Stimulated activated CD4-positive, alpha-beta T cell treated with anti-CD3 and anti-CD28 coated beads, Interleukin-1b, Interleukin-23, amount 100 ng/mL, for 1 hour (primary cell): ENCODE measurements at places on chromosomes 1 and 21.
A peak's percentile ranks its signal among the peaks of the same experiment; 100 is the strongest.

GRCh38 chr1:163983097-163983496 is 575.9 kb upstream of the PBX1 start:
- DNase-seq, result no peak

GRCh38 chr21:38954588-38955004 is 148.9 kb downstream of the ETS2 start:
- no peak for DNase-seq

- DNase-seq, result no peak
These were observed 56.1 kb downstream of the ALPL start for GRCh38 chr1:21565285-21565684.

GRCh38 chr1:165014753-165015152 is 341.8 kb downstream of the LMX1A start:
- DNase-seq, result no peak

- DNase-seq, result no peak
These were observed 30.6 kb downstream of the PKNOX1 start for GRCh38 chr21:43004926-43005325.

DNA sequence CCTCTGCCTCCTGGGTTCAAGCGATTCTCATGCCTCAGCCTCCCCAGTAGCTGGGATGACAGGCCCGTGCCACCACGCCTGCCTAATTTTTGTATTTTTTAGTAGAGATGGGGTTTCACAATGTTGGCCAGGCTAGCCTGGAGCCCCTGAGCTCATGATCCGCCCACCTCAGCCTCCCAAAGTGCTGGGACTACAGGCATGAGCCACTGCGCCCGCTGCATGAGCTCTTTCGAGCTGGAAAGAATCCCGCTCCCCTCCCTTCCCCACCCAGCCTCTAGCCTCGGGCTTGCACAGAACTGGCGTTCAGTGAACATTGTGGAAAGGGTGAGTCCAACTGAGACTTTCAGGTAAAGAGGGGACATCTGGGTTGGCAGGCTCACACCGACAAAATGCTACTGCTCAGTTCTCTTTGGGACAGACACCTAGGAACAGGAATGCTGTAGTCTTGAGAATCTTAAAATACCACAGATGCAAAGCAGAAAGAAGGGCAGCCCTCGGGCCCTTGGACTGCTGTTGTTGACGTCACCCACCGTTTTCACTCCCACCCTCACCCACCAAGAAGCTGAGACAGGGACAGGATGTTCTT is 9.7 kb upstream of the GNG4 start:
- no peak for DNase-seq

GRCh38 chr1:40381268-40382107 is 8.0 kb downstream of the SMAP2 start:
- no peak for DNase-seq

DNA sequence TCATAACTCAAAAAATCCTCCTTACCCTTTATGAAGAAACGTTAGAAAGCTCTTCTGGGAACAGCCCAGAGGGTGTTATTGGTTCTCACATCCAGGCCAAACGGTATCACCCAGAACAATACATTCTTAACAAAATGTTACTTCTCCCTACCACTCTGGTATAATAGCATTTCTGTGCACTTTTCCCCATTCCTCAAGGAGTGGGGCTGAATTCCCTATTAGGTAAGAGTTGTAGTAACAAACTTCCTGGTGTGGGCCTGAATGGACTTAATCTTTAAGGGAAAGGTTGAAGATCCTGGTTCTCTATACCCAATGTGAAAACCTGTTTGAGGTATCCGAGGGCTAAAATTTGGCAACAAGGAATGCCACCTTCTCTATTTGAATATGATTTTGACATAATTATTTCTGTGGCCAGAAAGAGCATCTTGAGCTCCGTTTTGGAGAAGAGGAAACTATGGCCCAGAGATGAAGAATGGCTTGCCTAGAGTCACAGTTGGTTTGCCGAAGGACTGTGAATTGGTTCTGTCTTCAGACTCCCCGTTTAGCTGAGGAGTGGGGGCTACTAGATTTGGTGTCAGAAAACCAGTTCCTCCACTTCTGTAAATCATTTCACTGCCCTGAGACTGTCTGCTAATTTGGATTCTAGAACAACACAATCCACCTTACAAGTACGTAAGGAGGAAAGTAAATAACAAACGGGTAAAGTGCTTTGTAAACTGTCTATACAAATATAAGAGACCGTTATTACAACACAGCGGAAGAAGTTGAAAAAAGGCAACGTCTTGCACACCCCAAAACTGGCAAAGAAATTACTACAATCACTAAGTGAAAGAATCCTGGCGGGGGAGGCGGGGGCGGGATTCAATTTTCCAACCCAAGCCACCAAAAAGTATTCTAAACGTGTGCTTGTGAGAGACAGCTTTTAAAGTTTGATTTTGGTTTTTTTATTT is 2.3 kb downstream of the ANP32E start:
- DNase-seq, result peak; percentile 52

DNA sequence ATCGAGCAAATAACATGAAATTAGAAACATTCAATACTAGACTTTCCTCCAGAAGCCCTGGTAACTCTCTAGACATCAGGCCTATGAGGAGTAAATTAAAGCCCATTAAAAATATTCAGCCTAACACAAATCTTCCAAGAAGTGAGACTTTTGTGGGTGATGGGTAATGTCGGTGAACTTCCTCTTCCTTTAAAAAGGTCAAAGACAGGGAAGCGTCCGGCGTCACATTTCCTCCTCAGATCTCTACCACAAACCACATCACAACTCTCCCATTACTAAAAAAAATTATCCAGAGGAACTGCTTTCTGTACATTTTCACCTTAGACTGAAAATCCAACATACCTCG is 1.4 kb downstream of the EIF4G3 start:
- DNase-seq, result no peak

DNA sequence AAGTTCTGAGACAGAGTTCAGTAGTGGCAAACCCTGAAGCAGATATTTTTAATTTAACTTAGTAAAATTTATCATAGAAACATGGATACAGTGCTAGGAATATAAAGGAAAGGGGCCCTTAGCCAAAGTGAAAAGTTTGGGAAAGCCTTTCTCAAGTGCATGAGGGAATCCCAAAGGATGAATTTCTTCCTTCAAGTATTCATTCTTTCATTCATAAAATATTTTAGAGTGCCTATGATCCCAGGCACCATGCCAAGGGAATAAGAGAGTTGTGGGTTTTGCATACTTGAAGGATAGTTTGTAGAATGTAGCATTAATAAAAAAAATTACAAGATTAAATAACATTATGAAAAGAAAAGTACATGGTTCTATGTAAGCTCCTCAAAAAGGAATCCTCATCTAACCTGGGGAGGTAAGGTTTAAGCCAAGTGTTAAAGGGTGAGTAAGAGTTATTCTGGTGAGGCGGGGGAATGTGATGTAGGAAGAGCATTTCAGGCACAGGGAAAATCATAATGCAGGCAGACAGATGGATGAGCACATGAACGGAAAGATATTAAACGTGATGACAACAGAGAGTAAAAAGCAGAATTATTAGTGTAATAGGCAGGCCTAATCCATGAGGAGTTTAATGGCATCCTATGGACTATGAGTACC is 40.4 kb upstream of the NTNG1 start:
- DNase-seq, result no peak

DNA sequence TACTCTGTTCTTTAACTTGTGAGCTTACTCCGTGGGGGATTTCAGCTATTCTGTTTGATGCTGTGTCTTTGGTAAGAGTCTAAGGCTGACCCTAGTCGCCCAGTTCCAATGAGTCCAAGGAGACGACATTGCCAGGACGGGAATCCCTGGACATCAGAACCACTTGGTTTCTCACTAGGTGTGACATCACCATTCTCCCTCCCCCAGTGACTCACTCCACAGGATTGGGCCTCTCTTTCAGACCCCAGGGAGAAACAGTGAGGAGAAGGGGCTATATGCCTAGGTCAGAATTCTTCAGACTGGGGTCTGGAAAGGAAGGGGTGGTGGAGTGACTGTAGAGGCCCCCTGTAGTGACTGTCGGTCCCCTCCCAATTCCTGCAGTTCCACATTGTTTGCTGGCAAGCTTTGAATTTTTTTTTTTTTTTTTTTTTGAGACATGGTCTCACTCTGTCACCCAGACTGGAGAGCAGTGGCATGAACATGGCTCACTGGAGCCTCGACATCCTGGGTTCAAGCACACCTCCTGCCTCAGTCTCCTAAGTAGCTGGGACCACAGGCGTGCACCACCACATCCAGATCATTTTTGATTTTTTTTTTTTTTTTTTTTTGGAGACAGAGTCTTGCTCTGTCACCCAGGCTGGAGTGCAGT is 21.3 kb downstream of the ALPL start:
- no peak for DNase-seq

GRCh38 chr1:156677616-156678596 is 699 bp upstream of the NES start:
- no peak for DNase-seq

GRCh38 chr1:27132624-27133023 is 22.3 kb downstream of the SLC9A1 start:
- DNase-seq, result no peak

DNA sequence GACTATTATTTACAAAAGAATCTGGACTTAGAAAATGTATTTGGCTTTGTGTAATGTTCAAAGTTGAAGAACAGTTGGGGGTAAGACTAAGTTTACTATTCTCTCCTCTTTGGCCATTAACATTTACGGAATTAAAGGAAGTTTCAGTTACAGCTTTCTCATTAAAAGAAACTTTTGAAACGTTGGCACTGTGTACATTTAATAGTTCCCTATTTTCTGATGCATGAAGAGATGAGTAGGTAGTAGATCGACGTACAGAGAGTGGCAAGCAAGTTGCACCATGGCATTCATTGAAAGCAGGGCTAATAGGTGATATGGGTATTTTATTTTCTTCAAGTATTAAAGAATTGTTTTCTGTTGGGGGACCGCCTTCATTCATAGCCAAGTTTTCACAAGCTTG is 3.2 kb downstream of the ASPM start:
- DNase-seq, result no peak

DNA sequence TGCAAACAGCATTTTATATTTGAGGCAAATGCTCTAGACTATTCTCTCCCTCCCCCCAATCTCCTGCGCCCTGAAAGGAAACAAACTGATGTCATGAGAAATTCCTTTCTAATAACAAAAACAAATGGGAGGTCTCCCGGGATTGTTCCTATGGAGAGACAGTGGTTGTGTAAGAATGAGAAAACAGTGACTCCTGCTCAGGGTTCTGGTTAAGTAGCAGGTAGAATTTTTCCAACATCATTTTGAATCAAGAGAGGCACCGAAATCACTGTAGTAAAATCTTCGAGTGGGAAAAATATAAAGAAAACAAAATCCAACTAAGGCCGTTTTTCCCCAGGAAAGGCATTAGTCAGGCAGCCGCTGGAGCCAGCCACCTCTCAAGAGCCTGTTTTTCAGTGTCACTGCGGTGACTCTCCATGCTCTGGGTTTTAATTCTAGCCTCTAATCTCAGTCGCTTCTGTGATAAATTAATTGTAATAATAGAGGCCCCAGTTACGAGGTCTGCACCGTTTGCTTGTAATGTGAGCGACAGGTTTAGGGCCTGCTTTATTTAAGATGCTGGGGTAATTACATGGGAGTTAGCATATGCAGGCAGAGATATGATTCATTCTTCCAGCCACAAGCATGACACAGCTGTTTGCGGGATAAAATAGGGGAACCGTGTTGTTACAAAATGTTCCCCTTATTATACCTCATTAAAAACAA is 80.3 kb downstream of the RNF220 start:
- no peak for DNase-seq

GRCh38 chr1:118144684-118145083 is 40.3 kb downstream of the SPAG17 start:
- DNase-seq, result no peak

DNA sequence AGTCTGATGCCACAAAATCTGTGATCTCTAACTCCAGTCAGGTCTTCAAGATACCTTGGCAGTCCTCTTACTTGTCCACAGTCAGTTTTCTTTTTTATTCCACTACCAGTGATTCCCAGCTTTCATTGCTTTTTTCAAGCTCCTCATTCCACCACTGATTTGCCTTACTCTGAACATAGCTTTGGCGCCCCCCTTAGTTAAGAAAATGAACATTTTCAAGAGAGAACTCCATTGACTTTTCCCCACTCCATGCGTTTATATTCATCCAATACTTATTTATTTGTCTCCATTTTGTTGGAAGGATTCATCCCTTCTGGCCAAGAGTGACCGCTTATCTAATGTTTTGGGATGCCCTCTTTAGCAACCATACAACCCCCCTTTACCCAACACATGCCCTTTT is 33.9 kb upstream of the IPO9 start:
- DNase-seq, result no peak

DNA sequence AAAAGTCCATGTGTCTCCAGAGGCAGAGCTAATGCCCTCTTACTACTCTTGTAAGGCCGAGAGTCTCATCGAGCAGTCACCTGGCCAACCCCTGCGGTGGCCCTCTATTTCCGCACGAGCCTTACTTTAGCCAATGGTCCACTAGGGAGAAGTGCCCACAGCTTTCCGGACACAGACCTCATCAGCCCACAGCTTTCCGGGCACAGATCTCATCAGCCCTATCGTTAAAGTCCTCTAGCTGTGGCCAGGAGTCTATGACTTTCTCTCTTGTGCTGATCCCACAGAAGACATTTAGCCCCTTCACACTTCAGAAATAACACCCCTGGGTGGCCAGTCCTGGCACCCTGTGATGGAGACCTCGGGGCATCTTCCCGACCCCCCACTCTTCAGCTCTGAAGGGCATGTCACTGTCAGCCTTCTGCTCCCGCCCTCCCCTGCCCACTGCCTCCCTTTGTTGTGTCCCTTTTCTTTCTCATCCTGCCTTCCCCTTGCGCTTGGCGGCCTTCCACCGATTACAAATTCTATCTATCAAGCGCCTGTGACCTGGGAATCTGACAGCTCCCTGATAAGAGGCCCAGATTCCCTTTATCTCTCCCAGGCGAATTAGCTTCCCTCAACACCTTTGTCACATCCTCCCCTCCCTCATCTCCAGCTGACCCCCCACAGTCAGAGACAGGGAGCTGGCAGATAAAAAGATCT is 161.0 kb downstream of the PLXNA2 start:
- no peak for DNase-seq

- DNase-seq, result no peak
These were observed 835 bp downstream of the C1orf52 start for GRCh38 chr1:85258536-85259117.

DNA sequence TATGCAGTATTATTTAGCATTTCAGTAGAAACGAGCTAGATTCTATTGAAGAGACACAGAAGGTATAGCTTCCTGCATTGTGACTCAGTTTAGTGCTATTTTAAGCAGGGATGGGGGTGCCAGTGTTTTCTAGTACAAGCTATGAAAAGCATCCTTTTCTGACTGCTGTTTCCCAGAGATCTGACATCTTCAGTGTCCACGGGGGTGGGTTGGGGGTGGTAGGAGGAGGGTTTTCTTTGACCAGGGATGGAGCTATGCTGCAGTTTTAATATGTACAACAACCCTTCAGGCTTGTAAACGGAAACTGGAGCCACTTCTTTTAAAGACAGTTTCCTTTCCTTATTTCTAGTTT is 2.7 kb upstream of the NEGR1 start:
- DNase-seq, result no peak

GRCh38 chr1:245319094-245319493 is 164.3 kb downstream of the KIF26B start:
- DNase-seq, result no peak
